IMR-90 (cell line): ENCODE measurements at places on chromosomes 3 and 15. TPM values are rescaled to one million over a fixed set of nuclear protein-coding genes. Genes with fewer than 3 reads are reported as not detected.

Gene EPHA3
- total RNA-seq: 0.18 and 0.28 TPM in 2 replicates

Gene NCBP2
- 42.8 and 71.4 TPM in 2 replicates for total RNA-seq

Gene FMN1
- 17.6 and 29.4 TPM in 2 replicates for total RNA-seq

Gene IL17RB
- under 0.01 TPM in 1 of 2 replicates, not detected in the other for total RNA-seq

Gene CCDC9B
- total RNA-seq: 19.7 and 30.0 TPM in 2 replicates

Gene SYNM
- total RNA-seq: 3.4 and 5.0 TPM in 2 replicates

Gene NR1I2
- total RNA-seq: not detected in 2 replicates

Gene FRMD5
- total RNA-seq: 5.4 and 5.6 TPM in 2 replicates

Gene CCRL2
- 0.28 and 0.36 TPM in 2 replicates for total RNA-seq

Gene MIX23
- total RNA-seq: 10.0 and 65.8 TPM in 2 replicates

Gene SH2D7
- not detected in 2 replicates for total RNA-seq

Gene SENP5
- 44.4 and 45.5 TPM in 2 replicates for total RNA-seq

Gene KY
- under 0.01 TPM in 2 replicates for total RNA-seq

Gene KNL1
- total RNA-seq: 25.1 and 32.5 TPM in 2 replicates

Gene DGKG
- total RNA-seq: 2.5 and 4.1 TPM in 2 replicates

Gene RAD51
- total RNA-seq: 7.8 and 8.4 TPM in 2 replicates

Gene CLDN16
- under 0.01 TPM in 2 replicates for total RNA-seq

Gene HGD
- not detected in 2 replicates for total RNA-seq

Gene SMCO1
- not detected in 2 replicates for total RNA-seq

Gene NTRK3
- under 0.01 TPM in 2 replicates for total RNA-seq

Gene GP9
- not detected in 2 replicates for total RNA-seq

Gene AGBL1
- total RNA-seq: not detected in 2 replicates

Gene KAT2B
- total RNA-seq: 2.2 and 3.1 TPM in 2 replicates

Gene MESP1
- under 0.01 TPM in 1 of 2 replicates, not detected in the other for total RNA-seq

Gene RLBP1
- total RNA-seq: not detected in 2 replicates

Gene B4GALT4
- 30.3 and 30.6 TPM in 2 replicates for total RNA-seq

Gene EPB42
- not detected in 2 replicates for total RNA-seq

Gene CYP1A2
- total RNA-seq: not detected in 2 replicates

Gene SLC6A1
- not detected in 2 replicates for total RNA-seq

Gene SLC27A2
- under 0.01 TPM in 1 of 2 replicates, not detected in the other for total RNA-seq

Gene SENP8
- total RNA-seq: 2.9 and 3.1 TPM in 2 replicates

Gene C3orf49
- total RNA-seq: not detected in 2 replicates

Gene IL16
- under 0.01 and 0.18 TPM in 2 replicates for total RNA-seq

Gene DCLK3
- not detected in 2 replicates for total RNA-seq

Gene SPSB4
- not detected in 2 replicates for total RNA-seq

Gene CCNB2
- 52.5 and 57.2 TPM in 2 replicates for total RNA-seq

Gene TM4SF4
- total RNA-seq: 1.1 and 1.6 TPM in 2 replicates

Gene MYRIP
- total RNA-seq: not detected in 2 replicates

Gene STAC
- 0.28 and 0.36 TPM in 2 replicates for total RNA-seq

Gene QARS1
- 396 and 404 TPM in 2 replicates for total RNA-seq

Gene OR5K1
- not detected in 2 replicates for total RNA-seq

Gene NPAP1
- not detected in 2 replicates for total RNA-seq

Gene PPM1L
- total RNA-seq: 0.18 and 0.28 TPM in 2 replicates
